ENCODE measurements at places on chromosomes 16 and 17. TPM values are rescaled to one million over a fixed set of nuclear protein-coding genes. Genes with fewer than 3 reads are reported as not detected.

The HSPB9 gene
- not detected for total RNA-seq

The TBC1D16 gene
- total RNA-seq = 44.4 TPM

The HS3ST3B1 gene
- total RNA-seq = 3.5 TPM

The SLC16A13 gene
- 0.92 TPM for total RNA-seq

The CHD9NB gene
- 1.1 TPM for total RNA-seq

The GJC1 gene
- total RNA-seq = 7.1 TPM

The SCGB1C2 gene
- not detected for total RNA-seq

The RDM1 gene
- 0.09 TPM for total RNA-seq

The SMIM36 gene
- total RNA-seq = not detected

The SLC2A4 gene
- 0.28 TPM for total RNA-seq

The METTL26 gene
- total RNA-seq = 95.4 TPM

The KRTAP9-4 gene
- not detected for total RNA-seq

The NPIPB13 gene
- total RNA-seq = 1.8 TPM

The KRTAP1-1 gene
- total RNA-seq = not detected

The KCNH4 gene
- total RNA-seq = not detected

The SPNS3 gene
- under 0.01 TPM for total RNA-seq

The NDRG4 gene
- total RNA-seq = 8.7 TPM

The CLEC3A gene
- total RNA-seq = not detected

The ST6GALNAC2 gene
- 1.0 TPM for total RNA-seq

The NUP88 gene
- total RNA-seq = 75.1 TPM

The NT5C gene
- 19.6 TPM for total RNA-seq

The KRTAP4-1 gene
- total RNA-seq = not detected

The CA7 gene
- not detected for total RNA-seq

The RAB34 gene
- 212 TPM for total RNA-seq

The NOTUM gene
- 0.09 TPM for total RNA-seq

The FKBP10 gene
- 293 TPM for total RNA-seq

The TMEM235 gene
- total RNA-seq = not detected

The ACSM2B gene
- not detected for total RNA-seq

The TP53TG3F gene
- total RNA-seq = not detected

The KRTAP3-2 gene
- total RNA-seq = not detected

The PDILT gene
- not detected for total RNA-seq

The CAVIN1 gene
- 452 TPM for total RNA-seq

The CRHR1 gene
- not detected for total RNA-seq

The NARF gene
- total RNA-seq = 20.3 TPM

The CTRB2 gene
- not detected for total RNA-seq

The HOXB6 gene
- total RNA-seq = 0.09 TPM

The LRRC37A gene
- total RNA-seq = 0.46 TPM

The CACNB1 gene
- total RNA-seq = 3.6 TPM

The CDH15 gene
- 0.65 TPM for total RNA-seq

The CA10 gene
- not detected for total RNA-seq

The NFATC3 gene
- 6.7 TPM for total RNA-seq

The NF1 gene
- total RNA-seq = 46.8 TPM

The KRTAP4-4 gene
- total RNA-seq = not detected

The PDE6G gene
- total RNA-seq = 0.65 TPM

The SOX15 gene
- total RNA-seq = 0.18 TPM

The ZNF750 gene
- not detected for total RNA-seq

The PSMC3IP gene
- 2.0 TPM for total RNA-seq

The EVPLL gene
- not detected for total RNA-seq

The SYNGR3 gene
- total RNA-seq = 3.3 TPM

The OTOP2 gene
- not detected for total RNA-seq

The UTS2R gene
- total RNA-seq = not detected

The EFNB3 gene
- total RNA-seq = 0.09 TPM

The HS3ST2 gene
- total RNA-seq = not detected

The HEXD gene
- total RNA-seq = 9.7 TPM

The CPHXL2 gene
- total RNA-seq = not detected

The GGT6 gene
- not detected for total RNA-seq

The PITPNM3 gene
- total RNA-seq = 0.14 TPM

The CLEC18A gene
- not detected for total RNA-seq

The GPRC5B gene
- 11.5 TPM for total RNA-seq
